ENCODE measurements at places on chromosomes 12 and 14. TPM values are rescaled to one million over a fixed set of nuclear protein-coding genes. Genes with fewer than 3 reads are reported as not detected.

CLEC2A gene
- total RNA-seq, result not detected

DNA sequence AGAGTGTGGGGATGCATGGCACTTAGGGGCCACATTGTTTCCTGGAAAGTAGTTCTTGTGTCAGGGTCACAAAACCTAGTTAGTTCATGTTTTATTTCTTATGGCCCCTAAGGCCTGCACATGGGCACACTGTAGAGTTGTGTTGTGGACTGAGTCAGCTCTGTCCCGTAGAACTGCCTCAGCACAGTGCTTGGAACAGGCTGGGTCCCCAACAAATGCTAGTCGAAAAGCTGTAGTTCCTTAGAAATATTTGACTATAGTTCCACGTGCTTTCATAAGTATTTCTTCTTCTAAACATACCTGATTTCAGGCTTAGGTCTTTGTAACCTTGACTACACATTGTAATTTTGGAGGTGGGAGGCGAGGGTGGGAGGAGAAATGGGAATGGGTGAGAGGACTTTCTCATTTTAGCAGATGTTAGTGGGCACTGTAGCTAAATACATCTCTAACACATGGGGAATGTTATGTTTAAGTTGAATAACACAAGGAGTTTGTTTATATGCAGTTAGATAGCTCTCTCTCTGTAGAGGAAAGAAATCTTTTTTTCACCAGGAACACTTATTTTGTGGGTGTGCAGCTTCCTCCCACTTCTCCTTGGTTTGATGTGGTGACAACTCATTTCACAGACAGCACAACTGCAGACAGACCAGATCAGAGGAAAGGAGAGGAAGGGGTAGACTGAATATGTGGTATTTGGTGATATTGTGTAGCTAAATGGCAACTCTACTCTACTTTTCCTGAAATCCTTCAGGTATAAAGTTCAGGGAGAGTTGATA, 39.5 kb upstream of the DACT1 start:
- no peak for DNase-seq
- H3K27ac ChIP-seq, result no peak overlapping the region
- H3K36me3 ChIP-seq, result no peaks in the 10 kb centered on the region
- no peaks in the 10 kb centered on the region for H3K27me3 ChIP-seq
- H3K4me1 ChIP-seq, result no peaks in the 10 kb centered on the region

ZDHHC22 gene
- total RNA-seq, result not detected

FITM1 gene
- 3.7 TPM for total RNA-seq

- no peak for DNase-seq
- H3K36me3 ChIP-seq, result no peaks in the 10 kb centered on the region
- H3K27ac ChIP-seq, result no peak overlapping the region
- H3K27me3 ChIP-seq, result no peaks in the 10 kb centered on the region
These were observed 87.7 kb downstream of the SAMD4A start for GRCh38 chr14:54654605-54655004.

Data from spleen (tissue), 13 donors.